GDM1 (cell line): ENCODE measurements at places on chromosomes 3 and 15.

DNA sequence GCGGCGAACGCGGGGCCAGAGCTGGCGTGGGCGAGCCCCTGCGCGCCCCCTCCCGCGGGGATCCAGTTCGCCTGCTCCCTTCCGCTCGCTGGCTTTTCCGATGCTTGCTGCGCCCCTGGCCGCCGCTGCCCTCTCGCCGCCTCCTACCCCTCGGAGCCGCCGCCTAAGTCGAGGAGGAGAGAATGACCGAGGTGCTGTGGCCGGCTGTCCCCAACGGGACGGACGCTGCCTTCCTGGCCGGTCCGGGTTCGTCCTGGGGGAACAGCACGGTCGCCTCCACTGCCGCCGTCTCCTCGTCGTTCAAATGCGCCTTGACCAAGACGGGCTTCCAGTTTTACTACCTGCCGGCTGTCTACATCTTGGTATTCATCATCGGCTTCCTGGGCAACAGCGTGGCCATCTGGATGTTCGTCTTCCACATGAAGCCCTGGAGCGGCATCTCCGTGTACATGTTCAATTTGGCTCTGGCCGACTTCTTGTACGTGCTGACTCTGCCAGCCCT, 721 bp downstream of the P2RY1 start:
- no peak for DNase-seq

- no peak for DNase-seq
Observed at GRCh38 chr15:45180648-45181436, 6.9 kb downstream of the SHF start.

GRCh38 chr15:29454506-29454905, 184.9 kb upstream of the NSMCE3 start:
- DNase-seq, result no peak

- DNase-seq, result no peak
Observed at GRCh38 chr3:170531657-170532335, 54.1 kb downstream of the SLC7A14 start.

DNA sequence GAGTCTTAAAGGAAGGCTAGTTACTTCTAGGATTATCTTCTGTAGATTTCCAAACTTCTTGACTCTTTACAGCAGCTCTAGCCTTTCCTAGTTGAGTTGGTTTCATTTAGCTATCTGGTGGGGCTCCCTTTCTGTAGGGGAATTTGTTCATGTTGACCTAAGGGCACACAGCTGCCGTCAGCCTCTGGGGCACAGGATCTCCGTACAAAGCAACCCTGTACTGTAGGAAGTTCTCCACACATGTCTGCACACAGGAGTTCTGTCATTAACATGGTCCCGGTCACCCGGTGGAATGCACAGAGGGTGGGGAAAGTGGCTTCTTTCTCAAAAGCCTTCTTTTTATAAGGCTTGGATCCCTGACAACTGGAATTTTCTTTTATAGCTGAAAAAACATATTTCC, 88.7 kb upstream of the TNIK start:
- DNase-seq, result no peak
